Osteocyte (in vitro differentiated cells): ENCODE measurements at places on chromosomes 2 and 18. TPM values are rescaled to one million over a fixed set of nuclear protein-coding genes. Genes with fewer than 3 reads are reported as not detected.

Gene CHRNG
- total RNA-seq: not detected in 2 replicates

Gene TANC1
- 36.9 and 37.0 TPM in 2 replicates for total RNA-seq

Gene KLHL14
- total RNA-seq: not detected in 2 replicates

Gene CASP10
- 0.35 TPM in 1 of 2 replicates, not detected in the other for total RNA-seq

Gene FNDC4
- 9.6 and 10.5 TPM in 2 replicates for total RNA-seq

Gene HOXD4
- not detected in 2 replicates for total RNA-seq

Gene GPR39
- 0.21 and 0.42 TPM in 2 replicates for total RNA-seq

Gene TNS1
- 80.8 and 82.5 TPM in 2 replicates for total RNA-seq

Gene STAT4
- total RNA-seq: 0.47 and 1.3 TPM in 2 replicates

Gene ST6GAL2
- 132 and 139 TPM in 2 replicates for total RNA-seq

Gene C1GALT1C1L
- not detected in 2 replicates for total RNA-seq

Gene GRB14
- 0.83 and 2.5 TPM in 2 replicates for total RNA-seq

Gene SCN3A
- not detected in 2 replicates for total RNA-seq

Gene TUBA4B
- not detected in 2 replicates for total RNA-seq

Gene PLCD4
- 16.7 and 24.7 TPM in 2 replicates for total RNA-seq

Gene SERPINB4
- total RNA-seq: not detected in 2 replicates

Gene TM4SF20
- total RNA-seq: not detected in 2 replicates

Gene SIX3
- not detected in 2 replicates for total RNA-seq

Gene ASTL
- not detected in 2 replicates for total RNA-seq

Gene GALNT3
- total RNA-seq: 3.0 and 3.2 TPM in 2 replicates

Gene DYSF
- 68.8 and 72.0 TPM in 2 replicates for total RNA-seq

Gene GALR1
- not detected in 2 replicates for total RNA-seq

Gene LTBP1
- total RNA-seq: 102 and 111 TPM in 2 replicates

Gene OR6B2
- total RNA-seq: not detected in 2 replicates
